ENCODE measurements at places on chromosomes 13 and 19.

DNA sequence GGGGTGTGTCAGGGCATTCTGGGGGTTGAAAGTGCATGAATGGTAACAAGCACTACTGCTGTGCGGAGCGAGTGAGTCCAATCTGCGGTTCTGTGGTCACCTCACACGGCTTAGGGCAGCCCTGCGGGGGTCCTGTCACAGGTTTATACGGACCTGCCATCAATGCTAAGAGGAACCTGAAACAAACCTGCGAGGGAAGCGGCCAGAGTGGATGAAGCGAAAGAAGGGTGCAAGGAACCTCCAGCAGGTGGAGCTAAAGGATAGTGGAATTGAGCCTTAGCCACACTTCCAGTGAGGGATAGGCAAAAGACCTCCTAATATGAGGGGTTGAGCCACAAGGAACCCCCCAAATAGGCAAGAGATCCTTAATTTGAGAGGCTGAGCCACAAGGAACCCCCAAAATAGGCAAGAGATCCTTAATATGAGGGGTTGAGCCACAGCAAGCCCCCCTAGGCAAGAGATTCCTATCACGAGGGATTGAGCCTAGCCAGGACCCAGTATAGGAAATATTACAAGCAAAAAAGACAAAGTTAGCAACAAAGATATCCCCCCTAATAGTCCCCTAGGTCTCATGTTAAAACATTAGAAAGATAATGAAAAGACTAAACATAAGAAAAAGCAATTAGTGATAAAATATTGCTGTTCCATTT, 6.3 kb upstream of the ZNF69 start:
- peak; percentile 26 for DNase-seq

DNA sequence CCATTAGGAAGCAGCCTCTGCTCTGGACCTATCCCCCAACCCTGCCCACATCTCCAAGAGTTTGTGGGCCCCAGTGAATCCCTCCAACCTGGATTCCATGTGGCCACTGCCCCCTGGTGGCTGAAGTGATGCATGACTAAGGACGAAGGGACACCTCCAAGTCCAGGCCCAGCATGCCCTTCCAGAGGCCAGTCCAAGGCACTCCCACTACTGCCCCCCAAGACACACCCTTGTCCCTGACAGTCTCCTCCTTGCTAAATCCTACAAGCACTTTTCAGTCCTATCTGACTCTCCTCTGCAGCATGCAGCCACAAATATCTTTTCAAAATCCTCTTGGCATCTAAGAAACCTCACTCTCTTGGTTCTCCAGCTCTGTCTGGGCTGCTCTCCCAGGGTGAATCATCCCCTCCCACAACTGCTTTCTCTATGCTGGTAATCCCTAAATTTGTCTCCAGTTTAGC, 33.0 kb downstream of the DEDD2 start:
- DNase-seq = peak; percentile 91

- no peak for DNase-seq
Measured at GRCh38 chr13:79401259-79402070, 4.6 kb downstream of the RBM26 start.

DNA sequence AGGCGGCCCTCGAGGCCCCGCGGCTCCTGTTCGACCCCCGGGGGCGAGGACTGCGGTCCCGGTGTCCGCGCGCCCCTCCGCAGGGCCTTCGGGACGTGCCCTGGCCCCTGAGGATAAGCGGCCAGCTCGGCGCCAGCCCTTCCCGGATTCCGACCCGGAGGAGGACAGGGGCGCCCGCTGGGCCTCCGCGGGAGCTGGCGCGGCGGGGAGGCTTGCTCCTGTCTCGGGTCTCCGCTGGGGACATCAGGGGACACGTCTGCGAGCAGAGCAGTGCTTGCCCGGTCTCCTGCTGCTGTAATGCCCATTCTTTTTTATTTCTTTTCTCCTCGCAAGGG, 829 bp downstream of the B3GLCT start:
- peak; percentile 46 for DNase-seq

- DNase-seq = no peak
Measured at GRCh38 chr13:66137384-66137783, 1092.8 kb downstream of the PCDH9 start.

DNA sequence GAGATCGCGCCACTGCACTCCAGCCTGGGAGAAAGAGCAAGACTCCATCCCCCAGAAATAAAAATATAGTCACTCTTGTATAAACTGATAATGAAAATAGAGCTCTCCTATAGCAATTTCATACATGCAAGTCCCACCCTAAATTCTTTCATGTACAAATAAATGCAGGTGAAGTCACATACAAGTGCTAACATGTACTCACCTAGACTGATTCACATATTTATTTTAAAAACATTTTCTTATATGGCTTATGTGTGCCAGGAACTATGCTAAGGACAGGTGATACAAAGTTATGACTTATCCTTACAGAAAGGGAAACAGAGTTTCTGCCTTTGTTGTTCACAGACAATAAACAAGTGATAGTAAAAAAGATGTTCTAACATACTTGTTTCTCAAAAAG, 32.0 kb downstream of the USP12 start:
- DNase-seq = no peak

GRCh38 chr19:46036744-46037128, 4.1 kb downstream of the IGFL4 start:
- no peak for DNase-seq

GRCh38 chr13:50214514-50214913, 199.3 kb downstream of the KCNRG start:
- DNase-seq = no peak

DNA sequence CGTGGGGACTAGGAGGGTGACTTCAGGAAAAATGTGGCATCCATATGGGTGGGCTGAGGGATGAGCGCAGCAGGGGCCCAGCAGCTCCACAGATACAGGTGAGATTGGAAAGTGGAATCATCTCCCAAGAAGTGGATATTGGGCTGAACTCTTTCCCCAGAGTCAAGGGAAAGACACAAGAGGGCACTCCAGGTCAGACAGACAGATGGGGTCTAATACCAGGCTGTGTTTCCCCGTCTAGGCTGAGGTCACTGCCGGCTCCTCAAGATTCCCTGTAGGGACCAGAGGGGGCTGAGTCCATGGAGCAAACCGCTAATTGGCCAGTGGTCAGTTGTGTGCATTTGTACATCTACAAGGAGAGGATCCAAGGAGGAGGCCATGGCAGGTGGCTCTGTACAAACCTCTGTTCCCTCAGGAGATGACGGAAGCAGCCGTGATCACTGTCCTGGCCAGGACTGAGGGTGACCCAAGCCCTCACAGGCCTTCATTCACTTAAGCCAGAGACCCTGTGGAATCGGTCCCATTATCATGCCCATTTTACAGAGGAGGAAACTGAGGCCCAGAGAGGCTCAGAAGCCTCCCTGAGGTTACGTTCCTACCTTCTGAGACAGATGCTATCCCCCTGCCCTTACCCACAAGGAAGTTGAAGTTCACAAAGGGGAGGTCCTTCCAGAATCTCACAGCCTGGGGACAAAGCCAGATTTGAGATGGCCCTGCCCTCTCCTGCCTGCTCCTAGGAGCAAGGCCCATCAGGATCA, 14.9 kb upstream of the IGLON5 start:
- no peak for DNase-seq

- no peak for DNase-seq
Measured at GRCh38 chr13:59931621-59932020, 232.1 kb downstream of the DIAPH3 start.

- no peak for DNase-seq
Measured at GRCh38 chr13:102686024-102686423, 8.8 kb downstream of the METTL21C start.

DNA sequence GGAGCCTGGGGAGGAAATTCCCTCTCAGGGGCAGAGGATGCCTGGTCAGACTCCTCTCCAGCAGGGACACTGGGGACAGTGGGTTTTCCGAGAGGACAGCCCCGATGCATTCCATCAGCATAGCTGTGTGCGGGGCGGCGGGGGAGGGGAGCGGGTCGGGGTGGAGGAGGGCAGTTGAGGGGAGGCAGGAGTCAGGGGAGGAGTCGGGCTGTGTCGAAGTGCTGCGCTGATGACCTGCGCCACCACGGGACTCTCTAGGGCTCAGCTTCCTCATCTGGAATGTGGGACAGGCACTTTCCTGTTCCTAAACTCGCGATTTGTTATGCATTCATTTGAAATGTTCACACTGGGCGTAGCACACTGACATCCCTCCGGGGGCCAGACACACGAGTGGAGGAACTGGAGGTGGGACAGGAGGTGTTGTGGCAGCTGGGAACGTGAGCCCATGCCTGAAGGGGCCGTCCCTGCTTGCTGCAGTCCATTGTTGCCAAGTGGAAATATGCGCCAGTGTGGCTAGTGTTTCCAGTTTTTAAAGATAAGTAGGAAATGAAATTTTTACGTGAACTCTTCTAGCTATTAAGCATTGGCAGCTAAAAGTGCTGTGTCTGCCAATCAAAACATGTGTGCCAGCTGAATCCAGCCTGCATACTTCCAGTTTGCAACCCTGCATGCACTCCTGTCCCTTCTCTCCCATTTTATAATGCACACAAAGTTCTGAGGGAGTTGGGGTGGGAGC, 43.3 kb downstream of the FLT1 start:
- DNase-seq = peak; percentile 60

GRCh38 chr19:3365093-3365835, 1.1 kb upstream of the NFIC start:
- peak; percentile 55 for DNase-seq

DNA sequence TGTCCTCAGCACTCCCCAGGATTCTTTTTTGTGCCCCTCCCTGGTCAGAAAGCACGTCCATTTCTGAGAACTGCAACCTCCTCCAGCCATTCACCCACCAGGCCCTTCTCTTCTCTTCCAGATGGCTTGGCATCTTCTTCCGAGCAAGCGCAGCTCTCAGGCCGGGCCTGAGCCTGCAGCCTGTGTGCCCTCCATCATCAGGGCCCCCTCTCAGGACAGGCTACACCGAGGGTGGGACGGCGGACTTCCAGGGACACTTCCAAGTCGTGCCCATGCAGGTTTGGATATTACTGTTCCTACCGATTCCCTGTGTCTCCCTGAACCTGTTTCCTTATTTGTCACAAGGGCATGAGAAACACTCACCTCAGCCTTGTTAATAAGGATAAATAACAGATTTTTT, 28.4 kb downstream of the SOX1 start:
- no peak for DNase-seq

- no peak for DNase-seq
Measured at GRCh38 chr13:30339738-30340330, 32.5 kb upstream of the KATNAL1 start.

GRCh38 chr13:102800145-102801041, 1.5 kb downstream of the BIVM start:
- DNase-seq = peak; percentile 84

DNA sequence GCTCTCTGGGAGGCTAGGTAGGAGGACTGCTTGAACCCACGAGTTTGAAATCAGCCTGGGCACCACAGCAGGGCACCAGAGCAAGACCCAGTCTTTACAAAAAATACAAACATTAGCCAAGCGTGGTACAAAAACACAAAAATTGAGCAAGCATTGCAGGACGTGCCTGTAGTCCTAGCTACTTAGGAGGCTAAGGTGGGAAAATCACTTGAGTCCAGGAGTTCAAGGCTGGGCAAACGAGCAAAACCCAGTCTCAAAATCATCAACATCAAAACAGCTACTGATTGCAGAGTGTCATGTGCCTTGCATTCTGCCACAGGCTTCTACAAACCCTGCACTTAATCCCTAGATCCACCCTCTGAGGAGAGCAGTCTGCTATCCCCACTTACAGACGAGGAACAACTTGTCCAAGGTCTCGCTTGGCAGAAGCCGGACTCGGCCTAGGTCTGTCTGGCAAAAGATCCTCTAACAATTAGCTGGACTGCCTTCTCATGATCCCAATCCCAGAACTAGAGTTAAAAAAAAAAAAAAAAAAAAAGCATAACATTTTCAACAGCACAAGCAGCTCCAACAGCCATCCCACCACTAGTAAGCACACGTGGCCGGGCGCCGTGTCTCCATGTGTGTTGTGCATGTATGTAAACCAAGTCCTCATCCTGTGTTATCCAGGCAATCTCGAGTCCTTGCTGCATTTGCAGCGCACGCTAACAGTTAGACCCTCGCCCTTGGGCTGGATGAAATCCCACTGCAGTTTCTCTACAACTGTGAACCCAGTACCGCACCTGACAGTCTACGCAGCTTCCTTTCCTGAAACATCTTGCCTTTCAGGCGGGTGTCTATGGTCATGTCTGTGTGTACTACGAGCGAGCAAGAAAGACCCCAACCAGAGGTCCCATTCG, 2.0 kb downstream of the PPP6R1 start:
- DNase-seq = no peak

GRCh38 chr13:72920097-72920496, 138.2 kb downstream of the PIBF1 start:
- DNase-seq = peak; percentile 42

All from MG63 (cell line).